ENCODE measurements at places on chromosomes 2 and 18.

DNA sequence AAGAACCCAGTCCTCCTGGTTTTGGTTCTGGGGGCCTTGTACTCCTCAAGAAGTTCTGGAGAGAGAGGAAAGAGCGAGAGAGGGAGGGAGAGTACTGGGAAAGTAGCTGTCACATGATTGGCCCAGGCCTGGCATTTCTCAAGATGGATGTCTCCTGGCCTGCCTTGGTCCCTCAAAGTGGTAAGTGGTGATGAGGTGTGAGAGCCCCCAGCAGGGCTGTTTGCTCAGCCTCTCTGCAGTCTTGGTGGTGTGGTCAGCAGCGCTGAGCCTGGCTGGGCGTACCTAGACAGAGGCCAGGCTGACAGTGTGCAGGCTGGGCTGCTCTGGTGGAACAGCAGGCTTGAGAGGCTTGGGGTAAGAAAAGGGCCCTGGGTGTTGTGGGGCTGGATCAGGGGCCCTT is 2.5 kb downstream of the SPEG start:
- DNase-seq, result no peak

GRCh38 chr2:127698553-127699355 is 2.5 kb upstream of the SFT2D3 start:
- DNase-seq, result no peak

GRCh38 chr2:5370158-5370557 is 322.0 kb upstream of the SOX11 start:
- no peak for DNase-seq

- DNase-seq, result no peak
Measured at GRCh38 chr2:71905205-71905604, 242.5 kb downstream of the CYP26B1 start.

GRCh38 chr18:62018759-62019041 is 125.9 kb upstream of the RNF152 start:
- no peak for DNase-seq
